RPMI8226 (cell line): ENCODE measurements at places on chromosomes 5 and 9.
A peak's percentile ranks its signal among the peaks of the same experiment; 100 is the strongest.

- no peak for DNase-seq
Observed at GRCh38 chr5:75185763-75186162, 50.9 kb downstream of the ANKRD31 start.

DNA sequence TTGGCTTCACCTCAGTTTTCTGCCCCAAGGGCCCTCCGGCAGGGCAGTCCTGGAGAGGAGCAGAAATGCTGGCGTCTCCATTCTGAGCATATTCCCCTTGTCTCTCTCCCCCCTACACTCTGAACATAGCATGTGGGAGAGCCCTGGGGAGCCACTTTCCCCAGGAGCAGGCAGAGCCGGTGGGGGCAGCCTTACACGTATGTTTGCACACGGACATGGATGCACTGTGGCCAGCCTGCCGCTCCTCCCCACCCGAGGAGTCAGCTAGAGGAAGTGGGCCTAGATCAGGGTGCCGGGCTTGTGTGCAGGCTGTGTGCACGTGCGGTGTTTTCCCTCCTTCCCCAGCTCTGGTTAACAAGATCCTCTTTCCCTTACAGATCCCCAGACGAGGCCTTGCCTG lies 25.4 kb upstream of the POMT1 start:
- DNase-seq, result no peak

DNA sequence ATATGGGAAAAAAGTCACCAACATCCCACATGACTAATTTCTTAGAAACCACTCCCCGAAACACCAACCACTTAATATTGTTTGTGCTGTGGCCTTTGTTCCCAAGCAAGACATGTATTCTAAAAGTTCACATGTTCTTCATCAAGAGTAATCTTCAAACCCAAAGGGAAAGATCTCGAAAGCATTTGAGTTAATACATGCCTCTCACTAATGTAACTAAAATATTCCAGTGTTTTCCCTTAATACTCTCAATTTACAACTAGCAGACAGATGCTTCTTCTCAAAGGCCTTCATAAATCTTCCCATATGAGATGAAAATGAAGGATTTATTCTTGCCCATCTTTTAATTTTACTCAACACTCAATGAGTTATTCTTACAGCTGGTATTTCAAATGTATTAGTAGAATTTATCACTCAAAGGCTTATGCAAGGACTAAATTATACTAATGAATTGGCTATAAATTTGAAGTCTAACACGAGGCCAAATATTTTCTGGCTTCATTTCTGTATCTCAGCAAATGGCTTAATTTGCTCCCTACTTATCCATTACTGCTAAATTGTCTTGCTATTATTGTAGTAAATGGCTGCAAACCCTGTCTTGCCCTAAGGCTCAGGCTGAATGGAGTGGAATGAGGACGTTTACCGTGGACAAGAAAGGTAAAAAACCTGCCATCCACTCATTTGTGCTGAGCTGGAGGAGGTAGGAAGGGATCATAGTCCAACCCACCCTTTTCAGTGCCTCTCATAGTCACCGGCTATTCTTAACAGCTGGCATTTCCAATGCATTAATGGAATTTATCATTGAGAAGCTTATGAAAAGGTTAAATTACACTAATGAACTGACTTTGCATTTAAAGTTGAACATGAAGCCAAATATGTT lies 474.4 kb downstream of the RASEF start:
- no peak for DNase-seq

DNA sequence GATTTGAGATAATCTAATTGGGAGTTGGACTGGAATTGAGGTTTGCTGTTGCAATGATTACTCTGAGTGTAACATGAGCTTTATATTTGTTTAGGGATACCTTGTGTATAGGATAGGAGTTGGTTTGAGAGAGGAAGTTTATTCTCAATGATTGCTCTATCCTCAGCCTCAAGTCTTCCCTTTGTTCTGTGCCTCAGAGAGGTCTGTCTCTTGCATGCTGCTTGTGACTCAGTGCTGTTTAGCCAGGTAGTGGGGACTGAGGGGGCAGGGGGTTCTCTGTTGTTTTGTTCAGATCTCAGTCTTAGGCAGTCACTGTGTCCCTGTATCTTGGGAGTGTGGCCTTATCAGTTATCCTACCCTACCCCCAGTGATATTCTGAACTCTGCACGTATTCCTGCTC lies 192.1 kb downstream of the SPATA31D1 start:
- no peak for DNase-seq

GRCh38 chr5:149766460-149767280 lies 36.6 kb downstream of the PPARGC1B start:
- DNase-seq, result no peak

DNA sequence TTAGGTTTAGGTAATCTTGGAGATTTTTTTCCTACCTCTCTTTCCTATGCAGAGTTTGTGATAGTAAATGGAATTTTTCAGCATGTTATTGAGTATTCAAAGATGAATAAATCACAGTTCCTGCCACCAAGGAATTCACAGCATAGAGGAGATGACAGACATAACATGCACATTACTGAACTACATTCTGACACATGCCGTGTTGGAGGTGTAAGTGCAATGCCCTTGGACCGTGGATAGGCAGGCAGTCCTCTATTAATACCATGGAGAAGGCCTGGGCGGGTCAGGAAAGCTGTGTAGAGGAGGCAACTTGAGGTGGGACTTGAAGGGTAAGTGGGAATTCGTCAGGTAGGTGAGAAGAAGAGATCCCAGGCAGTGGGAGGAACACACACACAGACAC lies 43.9 kb downstream of the MCCC2 start:
- DNase-seq, result no peak

- DNase-seq, result peak; percentile 85
Observed at GRCh38 chr9:120928483-120929228, 2.1 kb upstream of the TRAF1 start.

- no peak for DNase-seq
Observed at GRCh38 chr5:177313561-177314259, 2.0 kb upstream of the MXD3 start.

DNA sequence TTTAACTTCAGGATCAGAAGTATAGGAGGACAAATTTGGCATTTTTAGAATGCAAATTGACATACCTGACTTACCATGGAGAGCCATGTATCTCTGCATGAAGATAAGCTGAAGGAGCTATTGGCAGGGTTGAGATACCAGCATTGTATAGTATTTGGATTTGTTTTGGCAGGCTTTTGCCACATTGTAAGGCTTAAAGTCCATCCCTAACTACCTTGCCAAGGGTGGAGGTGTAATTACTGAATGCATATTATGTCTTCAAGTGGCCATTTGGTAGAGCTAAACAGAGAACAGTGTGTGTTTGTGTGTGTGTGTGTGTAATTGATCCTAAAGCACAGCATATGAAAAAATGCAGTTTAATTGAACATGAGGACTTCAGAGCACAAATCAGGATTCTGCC lies 324.7 kb downstream of the FAM170A start:
- no peak for DNase-seq

DNA sequence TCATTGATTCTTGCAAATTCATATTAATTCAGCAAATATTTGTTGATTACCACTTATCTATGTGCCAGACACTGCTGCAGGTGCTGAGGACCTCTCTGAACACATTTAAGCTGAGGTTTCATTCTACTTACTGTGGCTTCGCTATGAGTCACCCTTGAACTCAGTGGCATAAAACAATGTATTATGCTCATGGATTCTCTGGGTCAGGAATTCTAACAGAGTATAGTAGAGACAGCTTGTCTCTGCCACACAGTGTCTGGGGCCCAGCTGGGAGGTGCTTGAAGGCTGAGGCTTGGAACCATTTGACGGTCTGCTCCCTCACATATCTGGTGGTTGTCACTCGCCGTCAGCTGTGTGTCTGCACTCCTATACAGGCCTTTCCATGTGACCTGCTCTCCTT lies 124.3 kb upstream of the NR3C1 start:
- DNase-seq, result no peak

- no peak for DNase-seq
Observed at GRCh38 chr9:8916771-8917170, 1117.2 kb upstream of the DMAC1 start.

GRCh38 chr9:16121601-16122286 lies 568.9 kb downstream of the CCDC171 start:
- no peak for DNase-seq

DNA sequence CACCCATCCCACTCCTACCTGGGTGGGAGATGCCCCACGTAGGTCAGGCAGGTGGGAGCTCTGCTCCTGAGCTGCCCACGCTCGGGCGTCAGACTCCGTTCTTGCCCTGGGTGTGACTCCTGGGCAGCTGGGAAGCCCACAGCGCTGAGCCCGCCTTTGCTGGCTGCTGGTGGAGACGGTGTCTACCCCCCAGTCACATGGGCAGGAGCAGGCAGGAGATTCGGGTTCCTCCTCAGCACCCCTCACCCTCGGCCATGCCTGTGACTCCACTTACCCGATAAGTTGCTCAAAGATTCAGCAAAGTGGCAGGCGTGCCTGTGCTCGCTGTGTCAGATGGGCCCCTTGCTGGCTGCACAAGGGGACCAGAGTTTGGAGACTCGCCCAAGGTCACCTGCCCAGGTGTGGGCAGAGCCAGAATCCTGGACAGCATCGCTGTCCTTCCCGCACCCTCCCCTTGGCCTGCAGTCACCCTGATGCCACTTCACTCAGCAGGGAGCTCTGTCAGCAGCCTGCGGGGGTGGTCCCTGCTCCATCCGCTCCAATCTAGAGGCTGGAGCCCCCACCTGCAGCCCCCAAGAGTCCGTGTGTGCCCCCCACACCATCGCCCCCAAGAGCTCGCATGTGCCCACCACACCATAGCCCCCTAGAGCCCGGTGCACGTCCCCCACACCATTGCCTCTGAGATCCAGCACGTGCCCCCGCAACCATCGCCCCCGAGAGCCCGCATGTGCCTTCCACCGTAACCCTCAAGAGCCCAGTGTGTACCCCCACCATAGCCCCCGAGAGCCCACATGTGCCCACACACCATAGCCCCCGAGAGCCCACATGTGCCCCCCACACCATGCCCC lies 4.2 kb downstream of the LCN1 start:
- no peak for DNase-seq

DNA sequence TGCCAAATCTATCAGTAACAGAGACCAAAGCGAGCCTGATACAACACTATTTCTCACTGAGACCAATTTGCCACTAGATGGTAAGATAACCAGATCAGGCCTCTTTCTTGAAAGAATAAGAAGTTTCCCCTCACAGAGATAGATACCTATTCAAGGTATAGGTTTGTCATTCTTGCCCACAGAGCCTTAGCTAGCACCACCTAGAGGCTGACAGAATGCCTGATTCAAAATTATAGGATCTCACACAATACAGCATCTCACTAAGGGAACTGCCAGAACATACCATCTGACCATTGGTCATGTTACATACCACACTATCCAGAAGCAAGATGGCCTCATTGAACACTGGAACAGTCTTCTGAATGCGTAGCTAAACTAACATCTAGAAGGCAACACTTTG lies 166.6 kb upstream of the HCN1 start:
- no peak for DNase-seq

DNA sequence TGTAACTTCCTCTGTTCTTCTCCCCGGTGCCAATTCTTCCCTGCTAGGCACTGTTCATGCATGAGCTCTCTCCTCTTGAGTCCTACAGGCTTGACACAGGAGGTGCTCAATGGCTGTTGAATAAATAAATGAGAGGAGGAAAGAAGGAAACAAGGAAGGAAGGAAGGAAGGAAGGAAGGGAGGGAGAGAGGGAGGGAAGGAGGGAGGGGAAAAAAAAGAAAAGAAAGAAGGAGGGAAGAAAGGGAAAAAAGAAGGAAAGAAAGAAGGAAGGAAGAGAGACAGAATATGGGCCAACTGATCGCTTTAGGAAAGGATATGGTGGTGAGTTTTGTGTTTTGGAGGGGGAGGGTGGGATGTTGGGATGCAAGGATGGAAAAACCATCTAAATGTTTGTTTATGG lies 6.4 kb downstream of the KCNMB1 start:
- DNase-seq, result no peak

DNA sequence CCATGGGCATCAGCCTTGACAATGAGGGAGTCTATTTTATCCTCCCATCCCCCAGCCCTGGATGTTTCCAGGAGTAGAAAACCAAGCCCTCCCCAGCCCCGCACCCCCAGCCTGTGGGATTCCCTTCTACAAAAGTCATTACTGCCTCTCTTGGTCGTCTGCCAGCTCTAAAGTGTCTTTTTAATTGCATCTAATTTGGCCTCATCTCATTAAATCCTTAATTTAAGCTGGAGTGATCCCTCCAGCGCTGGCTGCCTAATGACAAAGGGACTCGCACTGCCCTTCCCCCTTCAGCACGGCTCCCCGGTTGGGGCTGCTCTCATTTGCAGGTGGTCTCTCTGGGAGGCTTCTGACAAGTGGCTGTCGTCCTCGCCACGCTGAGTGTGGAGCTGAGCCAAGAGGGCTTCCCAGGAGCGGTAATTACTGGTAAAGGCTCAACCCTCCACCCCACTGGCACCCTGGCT lies 107.9 kb upstream of the ALDH1B1 start:
- DNase-seq, result no peak

DNA sequence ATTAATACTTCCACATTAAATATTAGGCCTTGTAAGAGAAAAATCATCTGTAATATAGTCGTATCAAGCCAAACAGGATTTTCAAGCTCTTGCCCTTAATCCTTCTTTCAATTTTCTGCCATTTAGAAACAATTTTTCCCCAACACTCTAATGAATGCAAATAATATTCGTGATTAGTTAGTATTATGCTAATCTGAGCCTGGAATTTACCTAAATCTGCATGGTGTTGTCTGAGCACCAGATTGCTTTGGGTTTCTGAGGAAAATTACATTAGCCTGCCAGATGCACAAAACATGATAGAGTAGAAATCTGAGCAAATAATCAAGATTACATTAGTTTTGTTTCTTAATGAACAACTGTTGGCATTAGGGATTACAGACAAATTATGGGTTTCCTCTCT lies 176.6 kb downstream of the ZDHHC21 start:
- no peak for DNase-seq

DNA sequence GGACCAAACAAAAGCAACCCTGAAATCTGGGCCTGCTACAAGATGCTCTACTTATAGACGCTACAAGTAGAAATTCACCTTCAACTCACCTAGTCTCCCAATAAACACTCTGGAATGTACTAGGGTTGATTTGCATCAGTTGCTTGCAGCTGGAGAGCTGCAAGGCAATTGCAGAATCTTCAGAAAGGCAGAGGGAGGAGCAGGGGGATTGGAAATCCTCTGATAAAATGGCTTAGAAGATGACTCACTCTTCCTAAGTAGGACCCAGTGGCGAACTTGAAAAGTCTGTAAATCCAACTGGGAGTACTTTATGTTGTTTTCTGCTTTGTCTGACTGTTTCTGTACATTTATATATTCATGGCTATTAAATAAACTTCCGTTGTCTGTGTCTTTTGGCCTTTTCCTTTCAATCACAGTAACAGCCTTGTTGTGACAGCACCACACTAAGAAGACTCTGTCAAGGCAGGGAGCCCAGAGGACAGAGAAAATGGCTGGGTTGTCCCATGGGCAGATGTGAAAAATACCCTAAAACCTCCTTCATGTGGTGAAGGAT lies 14.7 kb upstream of the MLLT3 start:
- DNase-seq, result no peak
